ENCODE measurements at places on chromosomes 13 and 19.
A peak's percentile ranks its signal among the peaks of the same experiment; 100 is the strongest.

- no peak for DNase-seq
Observed at GRCh38 chr13:43329702-43330101, 306.3 kb downstream of the DNAJC15 start.

DNA sequence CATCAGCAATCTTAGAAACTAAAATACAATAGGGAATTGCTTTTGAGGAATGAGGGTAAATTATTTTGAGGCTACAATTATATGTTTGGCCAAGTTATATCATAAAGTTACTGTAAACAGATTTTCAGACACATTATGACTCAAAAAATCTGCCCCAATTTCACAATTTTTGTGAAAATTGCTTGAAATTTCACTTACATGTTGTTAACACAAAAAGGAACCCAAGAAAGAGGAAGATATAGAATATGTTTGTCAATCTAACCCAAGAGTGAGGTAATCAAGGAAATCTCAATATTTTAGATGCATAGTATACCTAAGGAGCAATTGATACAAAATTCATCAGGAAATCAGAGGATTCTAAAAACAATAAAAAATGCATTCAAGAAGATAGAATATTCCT, 73.9 kb upstream of the FNDC3A start:
- DNase-seq: no peak

DNA sequence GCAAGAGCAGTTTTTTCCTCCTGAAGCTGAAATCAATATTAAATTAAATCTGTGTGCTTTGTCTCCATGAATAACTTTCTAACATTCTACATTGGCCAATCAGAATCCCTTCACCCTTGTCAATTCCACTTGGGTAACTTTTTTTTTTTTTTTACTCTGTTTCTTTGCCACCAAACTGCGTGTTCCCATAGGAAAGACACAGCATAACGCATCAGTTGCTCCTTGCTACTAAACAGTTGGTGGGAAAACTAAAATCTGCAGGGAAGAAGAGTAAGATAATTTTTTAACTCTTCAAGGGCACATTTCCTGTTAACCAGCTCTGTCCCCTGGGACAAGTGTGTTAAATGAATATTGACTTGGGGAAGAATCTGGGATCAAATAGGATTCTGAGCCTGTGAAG, 113.3 kb upstream of the SERP2 start:
- DNase-seq: no peak

DNA sequence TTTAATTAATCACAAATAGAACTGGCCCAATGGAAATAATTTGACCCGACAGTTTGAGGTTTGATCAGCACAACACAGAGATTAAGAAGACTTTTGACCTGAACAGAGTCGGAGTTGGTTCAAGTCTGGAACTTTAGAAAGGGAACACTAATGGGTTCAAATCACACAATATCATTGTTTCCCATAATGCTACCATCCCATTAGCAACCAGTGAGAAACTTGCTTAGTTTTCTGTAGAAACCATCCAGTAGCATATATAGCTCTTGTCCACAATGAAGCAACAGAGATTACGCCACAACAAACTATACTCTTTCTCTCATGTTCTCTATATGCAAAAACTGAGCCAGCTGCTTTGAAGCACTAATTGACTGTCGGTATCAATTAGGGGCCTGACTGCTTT, 376.9 kb upstream of the SPRY2 start:
- no peak for DNase-seq

- DNase-seq: no peak
Observed at GRCh38 chr13:79869326-79869725, 388.4 kb downstream of the NDFIP2 start.

DNA sequence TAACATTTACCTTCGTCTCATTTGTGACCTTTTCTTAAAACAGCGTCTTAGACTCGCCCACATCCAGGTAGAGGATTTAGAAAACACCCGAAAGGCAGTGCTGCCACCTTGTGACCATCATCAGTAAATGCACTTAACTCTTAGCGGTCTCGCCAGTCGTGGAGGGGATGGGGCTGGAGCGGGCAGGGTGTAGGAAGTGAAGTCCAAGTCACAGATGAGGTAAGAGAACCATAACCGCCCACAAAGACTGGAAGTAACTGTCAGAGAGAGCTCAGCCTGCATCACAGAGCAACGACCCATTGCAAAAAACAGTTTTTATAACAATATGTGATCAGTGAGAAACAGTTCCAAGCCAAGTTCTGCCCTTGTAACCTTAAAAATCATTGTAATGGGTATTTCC, 10.7 kb upstream of the CEACAM3 start:
- DNase-seq: peak; percentile 85

DNA sequence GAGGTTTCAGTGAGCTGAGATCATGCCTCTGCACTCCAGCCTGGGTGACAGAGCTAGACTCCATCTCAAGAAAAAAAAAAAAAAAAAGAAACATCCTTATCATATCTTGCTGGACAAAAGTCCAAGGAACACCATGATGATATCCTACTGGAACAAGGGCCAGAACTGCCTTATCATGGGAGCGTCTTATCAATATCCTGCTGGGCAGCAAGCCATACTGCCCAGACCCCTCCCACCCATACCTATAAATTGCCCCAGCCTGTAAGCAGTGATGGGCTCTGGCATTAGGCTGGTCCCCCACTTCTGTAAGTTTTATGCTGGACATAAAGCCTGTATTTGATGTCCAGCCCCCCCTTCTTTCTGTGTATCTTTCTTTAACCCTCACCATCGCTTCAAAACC, 14.7 kb upstream of the FBXO27 start:
- DNase-seq: no peak

GRCh38 chr13:113734099-113734825, 24.8 kb upstream of the TMEM255B start:
- DNase-seq: no peak

DNA sequence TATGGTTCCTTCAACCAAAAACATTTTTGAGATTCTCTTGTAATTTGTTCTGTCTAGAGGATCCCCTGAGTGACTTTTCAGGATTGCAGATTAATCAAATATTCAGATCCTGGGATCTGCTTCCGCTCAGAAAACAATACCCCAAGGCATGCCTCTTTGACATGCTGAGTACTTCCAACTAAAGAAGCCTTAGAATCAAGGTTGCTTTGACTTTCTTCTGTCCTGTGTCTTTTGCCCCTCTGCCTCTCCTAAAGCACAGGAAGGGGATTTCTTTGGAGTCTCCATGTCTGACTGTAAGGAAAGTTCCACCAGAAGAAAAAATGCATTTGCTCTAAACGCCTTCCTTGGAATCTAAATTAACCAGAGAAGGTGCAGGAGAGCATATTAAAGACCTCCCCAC, 431.5 kb downstream of the FGF14 start:
- DNase-seq: no peak

DNA sequence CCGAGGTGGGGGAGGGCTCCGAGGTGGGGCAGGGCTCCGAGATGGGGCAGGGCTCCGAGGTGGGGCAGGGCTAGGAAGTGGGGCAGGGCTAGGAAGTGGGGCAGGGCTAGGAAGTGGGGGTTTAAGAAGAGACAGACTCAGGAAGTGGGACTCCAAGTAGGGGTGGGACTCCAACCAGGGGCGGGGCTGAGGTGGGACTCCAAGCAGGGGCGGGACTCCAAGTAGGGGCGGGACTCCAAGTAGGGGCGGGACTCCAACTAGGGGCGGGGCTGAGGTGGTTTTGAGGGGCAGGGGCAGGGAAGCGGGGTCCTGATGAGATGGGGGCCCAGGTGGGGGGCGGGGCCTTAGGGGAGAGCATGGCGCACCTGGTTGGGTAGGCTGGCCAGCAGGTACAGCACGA, 13.6 kb downstream of the CFD start:
- peak; percentile 76 for DNase-seq

DNA sequence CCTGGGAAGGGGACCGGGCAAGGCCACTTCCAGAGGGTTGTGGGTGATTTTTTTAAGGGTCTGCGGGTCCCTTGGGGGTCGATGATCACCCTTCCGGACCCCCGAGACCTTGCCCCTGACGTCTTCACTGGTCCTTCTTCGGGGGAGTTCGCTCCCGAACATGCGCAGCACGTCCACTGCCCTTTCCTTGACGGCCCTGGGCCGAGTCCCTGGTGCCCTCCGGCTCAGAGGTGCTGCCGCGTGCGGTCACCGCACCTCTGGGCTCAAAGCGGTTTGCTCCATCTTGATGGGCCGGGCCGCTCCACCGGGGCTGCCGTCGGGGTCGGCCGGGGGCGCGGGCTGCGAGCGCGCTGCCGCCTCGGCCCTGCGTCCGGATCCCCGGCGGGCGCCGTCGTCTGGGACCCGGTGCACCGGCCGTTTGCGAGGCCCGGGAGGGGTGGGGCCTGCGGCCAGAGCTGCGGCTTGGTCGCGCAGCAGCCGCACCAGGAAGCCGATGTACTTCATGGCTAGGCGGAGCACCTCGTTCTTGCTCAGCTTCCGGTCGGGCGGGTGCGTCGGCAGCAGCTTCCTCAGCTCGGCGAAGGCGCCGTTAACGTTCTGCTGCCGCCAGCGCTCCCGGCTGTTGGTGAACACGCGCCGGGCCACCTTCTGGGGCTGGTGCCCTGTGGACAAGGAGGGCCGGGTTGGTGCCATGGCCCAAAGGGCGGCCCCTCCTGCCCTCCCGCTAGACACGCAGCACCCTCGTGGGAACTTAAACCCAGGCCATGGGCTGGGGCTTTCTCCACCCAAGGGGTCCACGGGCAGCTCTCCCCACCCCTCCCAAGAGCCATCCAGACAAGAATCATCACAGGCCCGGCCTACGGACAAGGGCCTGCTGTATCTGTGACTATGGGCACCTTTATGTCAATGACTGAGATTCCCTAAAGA, 3.3 kb downstream of the LYL1 start:
- DNase-seq: no peak

DNA sequence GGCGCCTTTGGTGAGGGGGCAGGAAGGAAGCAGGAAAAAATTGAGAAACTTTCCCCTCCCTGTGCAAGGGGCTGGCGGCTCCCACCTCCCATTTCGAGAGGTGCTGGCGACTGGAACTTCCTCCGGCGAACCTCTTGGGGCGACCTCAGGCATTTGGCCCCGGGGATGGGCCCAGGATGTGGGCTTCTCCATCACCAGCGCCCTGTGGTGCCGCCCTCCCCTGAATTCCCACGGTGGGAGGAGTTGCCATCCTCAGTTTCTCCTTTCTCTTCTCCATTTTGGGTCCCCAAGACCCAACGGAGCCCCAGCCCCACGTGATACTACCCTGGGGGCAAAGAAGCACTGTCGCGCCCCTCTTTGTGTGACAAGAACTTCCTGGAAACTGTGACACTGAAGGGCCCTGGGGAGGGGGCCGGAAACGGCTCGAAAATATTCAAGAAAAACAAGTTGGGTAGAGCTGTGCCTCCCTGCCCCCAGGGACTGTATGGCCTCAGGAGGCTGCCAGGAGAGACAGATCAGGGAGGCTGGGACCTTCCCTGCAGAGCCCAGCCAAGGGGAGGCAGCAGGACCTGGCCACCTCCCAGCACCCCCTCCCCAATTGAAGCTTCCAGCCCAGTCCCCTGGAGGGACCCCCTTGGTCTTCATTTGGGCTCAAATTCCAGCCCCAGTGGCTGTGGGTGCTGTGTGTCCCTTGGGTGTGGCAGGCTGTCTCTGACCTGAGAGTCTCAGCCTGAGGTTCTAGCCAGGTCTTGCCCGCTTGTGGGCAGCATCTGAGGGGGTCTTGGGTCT, 16.2 kb upstream of the AP1M2 start:
- no peak for DNase-seq

DNA sequence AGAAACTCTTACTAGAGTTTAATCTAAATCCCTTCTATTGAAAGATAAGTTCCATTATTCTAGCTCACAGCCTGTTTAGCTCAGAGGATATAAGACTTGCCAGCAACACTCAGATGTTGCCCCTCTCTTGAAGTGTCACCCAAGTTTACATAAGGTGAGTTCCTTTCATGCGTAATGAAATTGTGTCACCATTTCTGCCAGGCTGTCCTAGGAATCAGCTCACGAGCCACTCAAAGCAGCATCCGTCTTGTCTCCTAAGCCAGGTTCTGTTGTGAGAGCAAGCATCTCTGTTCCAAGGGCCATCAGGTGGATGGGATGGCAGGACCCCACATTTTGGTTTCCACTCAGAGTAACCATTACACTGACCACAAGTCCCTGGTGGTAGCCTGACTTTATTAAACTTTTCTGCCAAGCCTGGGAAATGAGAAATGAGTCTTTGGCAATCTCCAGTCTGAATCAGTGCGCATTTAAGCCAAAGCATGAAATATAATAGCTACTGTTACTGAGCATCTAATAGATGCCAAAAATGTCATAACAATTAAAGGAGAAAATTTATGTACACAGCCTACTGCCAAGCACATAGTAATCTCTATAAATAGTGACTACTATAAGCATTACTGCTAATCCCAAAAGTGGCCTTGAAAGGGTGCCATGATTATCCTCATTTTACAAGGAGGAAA, 179.6 kb upstream of the MIR17HG start:
- DNase-seq: no peak

DNA sequence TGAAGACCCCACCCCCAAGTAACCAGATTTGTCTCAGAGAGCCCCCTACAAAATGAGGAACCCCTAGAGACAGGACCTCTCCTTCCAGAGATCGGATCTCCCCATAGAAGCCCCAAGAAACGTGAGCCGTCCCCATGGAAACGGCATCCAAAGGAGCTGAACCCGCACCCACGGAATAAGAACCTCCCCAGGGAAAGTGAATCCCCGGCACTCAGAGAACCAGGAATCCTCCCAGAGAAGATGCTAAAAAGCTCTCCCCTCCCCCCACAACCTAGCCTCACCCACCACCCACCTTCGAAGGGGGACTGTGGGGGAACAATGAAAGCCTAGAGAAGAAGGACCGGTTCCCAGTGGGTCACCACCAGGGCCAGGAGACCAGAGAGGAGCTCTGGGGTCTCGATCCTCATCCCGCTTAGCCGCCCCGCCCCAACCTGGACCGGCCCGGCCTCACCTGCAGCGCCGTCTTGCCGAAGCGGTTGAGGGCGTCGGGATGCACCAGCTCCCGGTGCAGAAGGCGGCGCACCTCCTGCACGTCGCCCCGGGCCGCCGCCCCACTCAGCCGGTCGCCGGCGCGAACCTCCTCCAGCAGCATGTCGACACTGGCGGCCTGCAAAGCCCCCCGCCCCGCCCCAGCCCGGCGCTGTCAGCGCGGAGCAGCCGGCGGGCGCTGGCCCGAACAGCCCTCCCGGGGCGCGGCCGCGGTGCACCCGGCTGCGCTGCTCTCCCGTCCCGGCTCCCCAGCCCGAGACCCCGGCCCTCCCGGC, 535 bp downstream of the CDKN2D start:
- DNase-seq: no peak

GRCh38 chr19:32352241-32352630, 6.8 kb downstream of the ZNF507 start:
- no peak for DNase-seq

DNA sequence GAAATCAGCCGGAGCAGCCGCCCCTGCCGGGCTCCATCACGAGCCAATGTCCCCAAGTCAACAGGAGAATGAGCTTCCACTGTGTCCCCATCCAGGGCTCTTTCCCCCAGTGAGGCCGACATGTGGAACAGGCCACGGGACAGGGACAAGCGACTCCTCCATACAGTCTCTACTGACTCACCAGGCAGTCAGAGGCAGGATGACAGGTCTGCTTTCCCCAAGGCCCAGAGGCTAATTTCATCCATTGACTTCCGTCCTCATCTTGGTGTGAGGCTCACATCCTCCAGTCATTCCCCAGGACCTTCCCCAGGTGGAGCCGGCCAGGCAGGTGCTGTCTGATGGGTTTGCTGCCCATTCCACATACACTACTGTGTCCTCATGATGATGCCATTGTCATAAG, 3.5 kb downstream of the CEACAM6 start:
- no peak for DNase-seq

GRCh38 chr13:20408181-20408580, 117.5 kb downstream of the CRYL1 start:
- DNase-seq: no peak
